ENCODE measurements at places on chromosomes 1 and 21.

GRCh38 chr1:20233394-20233793, 47.1 kb upstream of the PLA2G2C start:
- no peak for DNase-seq

GRCh38 chr1:225834417-225835329, 24.7 kb downstream of the EPHX1 start:
- no peak for DNase-seq

DNA sequence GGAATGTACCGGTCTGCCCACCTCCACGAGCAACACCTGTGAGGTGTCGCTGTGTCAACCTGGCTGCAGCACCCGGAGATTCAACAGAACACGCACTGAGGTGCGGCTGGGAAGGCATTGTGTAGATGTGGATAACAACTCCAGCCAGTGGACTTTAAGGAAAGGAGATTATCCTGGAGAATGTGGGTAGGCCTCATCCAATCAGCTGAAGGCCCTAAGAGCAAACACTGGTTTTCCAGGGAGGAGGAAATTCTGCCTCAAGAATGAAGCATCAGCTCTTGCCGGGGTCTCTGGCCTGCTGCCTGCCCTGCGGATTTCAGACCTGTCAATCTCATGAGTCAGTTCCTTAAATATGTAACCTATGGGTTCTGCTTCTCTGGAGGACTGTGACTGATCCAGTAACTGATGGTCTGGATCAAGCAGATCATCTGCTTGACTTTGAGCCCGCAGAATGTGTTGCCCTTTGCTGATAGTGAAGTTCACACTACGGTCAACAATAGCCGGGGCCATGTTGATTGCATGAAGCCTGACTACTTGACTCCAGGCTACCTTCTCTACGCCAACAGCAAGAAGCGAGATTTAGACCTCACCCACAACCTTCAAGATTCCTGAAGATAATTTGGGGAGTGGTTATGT, 15.9 kb upstream of the PRDM15 start:
- no peak for DNase-seq

GRCh38 chr1:119554183-119554582, 47.2 kb downstream of the HSD3B1 start:
- no peak for DNase-seq

DNA sequence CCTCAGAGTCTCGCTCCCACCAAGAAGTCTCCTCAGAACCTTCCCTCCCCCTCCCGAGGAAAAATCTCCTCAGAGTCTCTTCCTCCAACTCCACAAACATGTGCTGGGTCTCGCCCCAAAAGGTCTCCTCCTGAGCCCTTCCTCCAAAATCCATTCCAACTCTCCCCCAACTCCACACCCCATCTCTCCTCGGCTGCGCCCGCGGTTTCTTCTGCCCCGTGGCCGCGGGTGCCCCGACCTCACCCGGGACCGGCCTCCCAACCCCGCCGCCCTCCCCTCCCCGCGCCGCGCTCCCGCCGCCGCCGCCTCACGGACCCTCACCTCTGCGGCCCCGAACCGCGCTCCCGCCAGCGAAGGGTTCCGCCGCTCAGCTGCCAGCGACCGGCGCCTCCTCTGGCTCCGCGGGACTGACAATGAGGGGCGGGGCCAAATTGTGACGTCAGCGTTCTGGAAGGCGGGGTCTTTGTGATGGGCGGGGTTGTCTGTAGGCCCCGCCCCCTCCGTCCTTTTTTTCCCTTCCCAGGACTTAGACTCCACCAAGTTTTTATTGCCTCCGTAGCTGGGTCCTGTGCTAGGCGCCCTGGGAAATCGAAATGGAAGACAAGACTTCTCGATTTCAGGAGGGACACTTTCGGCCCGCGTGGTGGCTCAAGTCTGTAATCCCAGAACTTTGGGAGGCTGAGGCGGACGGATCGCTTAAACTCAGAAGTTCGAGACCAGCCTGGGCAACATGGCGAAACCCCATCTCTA, at the start of gene LUZP1:
LUZP1 (minus strand) TSS at position 412 of the 750 bp plus-strand sequence.
- peak; percentile 77 for DNase-seq

GRCh38 chr1:151406176-151406575, 6.8 kb downstream of the PSMB4 start:
- no peak for DNase-seq
